Stimulated activated CD4-positive, alpha-beta T cell treated with anti-CD3 and anti-CD28 coated beads, TNF-alpha, amount 100 ng/mL, for 24 hours (primary cell): ENCODE measurements at places on chromosomes 6 and 20.

GRCh38 chr6:44646355-44646754 lies 258.8 kb downstream of the CDC5L start:
- DNase-seq: no peak

GRCh38 chr6:51166914-51167313 lies 348.2 kb downstream of the TFAP2B start:
- DNase-seq: no peak

- DNase-seq: no peak
These were observed 19.9 kb upstream of the KHDC1 start for GRCh38 chr6:73282871-73283270.

- DNase-seq: no peak
These were observed 16.8 kb upstream of the HINT3 start for GRCh38 chr6:125939791-125940190.

DNA sequence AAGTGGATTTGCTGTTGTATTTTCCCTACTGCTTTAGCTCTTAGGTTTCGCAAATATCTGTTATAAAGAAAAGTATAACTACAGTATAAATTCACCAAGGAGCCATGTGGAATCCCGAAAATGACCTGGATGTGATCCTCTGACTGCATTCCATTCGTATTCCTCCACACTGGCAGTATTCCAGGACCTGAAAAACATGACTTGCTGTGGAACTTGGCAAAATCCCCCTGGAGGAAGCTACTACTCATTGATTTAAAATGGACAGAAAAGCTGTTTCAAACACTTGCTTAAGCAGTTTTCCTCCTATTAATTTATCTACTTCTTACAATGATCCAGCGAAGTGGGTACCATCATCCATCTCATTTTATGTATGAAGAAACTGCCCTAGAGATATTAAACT lies 13.3 kb upstream of the ENPP5 start:
- DNase-seq: no peak

GRCh38 chr20:58618351-58619076 lies 32.6 kb upstream of the STX16 start:
- no peak for DNase-seq
